ENCODE measurements at places on chromosomes 5 and 9.

- DNase-seq, result no peak
Observed at GRCh38 chr5:146334074-146334533, 4.5 kb upstream of the POU4F3 start.

GRCh38 chr9:129597355-129598088 lies 23.4 kb downstream of the C9orf50 start:
- peak; percentile 80 for DNase-seq

- no peak for DNase-seq
Observed at GRCh38 chr5:9540791-9541190, 5.1 kb downstream of the SEMA5A start.

DNA sequence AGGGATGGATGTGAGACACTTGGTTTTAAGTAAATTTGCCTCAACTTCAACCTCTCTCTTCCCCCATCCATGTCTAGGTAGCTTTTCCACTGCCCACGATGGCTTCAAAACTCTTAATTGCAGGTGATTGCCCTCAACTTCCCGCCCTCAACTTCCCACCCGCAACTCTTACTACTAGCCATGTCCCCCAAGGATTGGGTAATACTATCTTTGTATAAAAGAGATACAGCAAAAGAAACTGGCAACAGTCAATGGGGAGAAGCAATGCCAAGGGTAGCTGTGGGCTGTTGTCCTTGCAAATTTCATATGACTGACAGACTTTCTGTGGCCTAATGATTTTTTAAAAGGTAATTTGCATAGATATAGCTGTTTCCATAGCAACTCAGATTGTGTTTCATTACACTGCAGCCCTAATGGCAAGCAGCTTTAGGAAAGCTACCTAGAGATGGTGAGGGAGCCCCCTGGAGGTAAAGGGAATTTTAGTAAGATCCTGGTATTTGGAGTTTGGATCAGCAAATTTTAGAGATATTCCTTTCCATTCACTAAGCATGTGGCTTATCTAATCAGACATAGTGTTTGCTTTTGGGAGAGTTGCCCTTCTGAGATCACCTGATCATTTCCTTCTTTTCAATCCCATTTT lies 421.5 kb upstream of the DAP start:
- no peak for DNase-seq

DNA sequence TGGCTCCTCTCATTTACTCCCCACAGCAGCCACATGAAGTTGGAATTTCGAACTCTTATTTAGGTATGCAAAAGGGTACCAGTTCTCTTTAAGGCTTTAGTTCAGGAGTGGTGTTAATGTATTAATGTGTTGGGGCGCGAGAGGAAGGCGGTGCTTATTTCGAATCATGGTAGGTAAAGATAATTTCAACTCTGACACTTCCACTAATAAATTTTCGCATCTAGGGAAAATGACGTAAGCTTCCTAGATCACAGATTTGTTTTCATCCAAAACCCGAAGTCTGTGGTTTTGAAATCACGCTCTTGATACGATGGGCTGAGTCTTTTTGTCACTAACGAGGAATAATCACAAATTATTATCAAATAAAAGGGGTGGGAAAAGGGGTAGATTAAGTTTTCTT lies 681 bp downstream of the PPWD1 start:
- no peak for DNase-seq

DNA sequence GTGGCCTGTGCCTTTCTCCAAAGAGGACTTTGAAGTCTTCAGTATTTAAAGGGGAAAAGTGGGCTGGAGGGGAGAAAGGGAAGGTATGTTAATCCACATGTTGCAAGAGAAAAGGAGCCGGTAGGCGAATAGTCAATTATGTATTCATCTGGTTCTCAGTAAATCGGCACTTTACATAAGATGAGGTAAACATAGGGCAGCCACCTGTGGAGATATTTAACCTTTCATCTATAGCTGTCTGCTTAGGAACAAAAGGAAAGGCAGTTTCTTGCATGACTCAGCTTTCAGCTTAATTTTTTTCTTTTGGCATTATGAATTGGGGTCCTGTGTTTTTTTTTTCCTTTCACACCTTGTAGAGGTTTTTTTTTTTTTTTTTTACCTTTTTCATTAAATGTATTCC lies 42.2 kb downstream of the FGD3 start:
- DNase-seq, result no peak

DNA sequence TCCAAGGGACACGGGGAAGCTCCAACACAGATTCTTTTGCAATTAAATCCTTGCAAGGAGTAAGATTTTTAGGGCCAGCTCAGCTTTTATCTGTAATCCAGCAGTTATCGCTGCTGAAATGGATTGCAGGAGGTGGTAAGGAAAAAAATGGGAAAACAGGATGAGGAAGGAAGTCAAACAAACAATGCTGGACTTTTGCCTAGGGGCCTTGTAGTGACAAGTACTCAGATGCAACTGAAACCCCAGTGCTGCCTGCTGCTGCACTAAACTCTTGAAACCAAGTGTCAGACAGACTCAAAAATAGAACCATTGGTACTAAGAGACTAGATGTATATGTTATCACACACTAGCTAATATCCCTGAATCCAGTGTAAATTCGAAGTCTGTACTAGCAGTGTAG lies 309.2 kb downstream of the CTNND2 start:
- DNase-seq, result no peak

DNA sequence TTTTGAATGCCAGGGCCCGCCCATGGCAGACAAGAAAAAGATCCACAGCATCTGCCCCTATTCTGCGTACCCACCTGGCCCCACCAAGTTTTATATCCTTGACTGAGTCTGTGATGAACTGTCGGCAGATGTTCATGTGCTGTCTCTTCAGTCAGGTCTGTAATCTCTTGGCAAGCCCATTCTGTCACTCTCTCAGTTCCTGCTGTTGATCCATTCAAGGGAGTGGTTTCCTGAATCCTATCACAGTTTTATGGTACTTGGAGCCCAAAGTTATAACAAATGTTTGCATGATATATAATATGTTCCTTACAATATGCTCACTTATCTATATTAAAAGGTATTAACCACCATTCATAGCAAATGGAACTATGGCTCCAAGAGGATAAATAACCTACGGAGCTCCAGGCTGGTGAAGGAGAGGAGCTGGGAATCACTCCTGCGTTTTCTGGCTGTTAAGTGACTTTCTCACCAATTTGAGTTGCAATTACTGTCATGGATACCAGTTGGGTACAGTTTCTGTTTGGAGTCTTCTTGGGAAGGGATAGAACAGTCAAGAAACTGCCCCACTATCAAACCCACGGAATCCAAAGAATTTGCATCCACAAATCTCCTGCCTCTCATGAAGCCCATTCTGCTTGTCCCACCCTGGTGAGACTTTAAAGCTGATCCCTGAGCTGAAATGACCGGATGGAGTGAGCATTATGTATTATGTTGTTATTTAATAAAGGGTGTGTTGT lies 103.4 kb upstream of the SPRY4 start:
- DNase-seq, result no peak

- no peak for DNase-seq
Observed at GRCh38 chr9:87324613-87325194, 173.0 kb upstream of the DAPK1 start.

DNA sequence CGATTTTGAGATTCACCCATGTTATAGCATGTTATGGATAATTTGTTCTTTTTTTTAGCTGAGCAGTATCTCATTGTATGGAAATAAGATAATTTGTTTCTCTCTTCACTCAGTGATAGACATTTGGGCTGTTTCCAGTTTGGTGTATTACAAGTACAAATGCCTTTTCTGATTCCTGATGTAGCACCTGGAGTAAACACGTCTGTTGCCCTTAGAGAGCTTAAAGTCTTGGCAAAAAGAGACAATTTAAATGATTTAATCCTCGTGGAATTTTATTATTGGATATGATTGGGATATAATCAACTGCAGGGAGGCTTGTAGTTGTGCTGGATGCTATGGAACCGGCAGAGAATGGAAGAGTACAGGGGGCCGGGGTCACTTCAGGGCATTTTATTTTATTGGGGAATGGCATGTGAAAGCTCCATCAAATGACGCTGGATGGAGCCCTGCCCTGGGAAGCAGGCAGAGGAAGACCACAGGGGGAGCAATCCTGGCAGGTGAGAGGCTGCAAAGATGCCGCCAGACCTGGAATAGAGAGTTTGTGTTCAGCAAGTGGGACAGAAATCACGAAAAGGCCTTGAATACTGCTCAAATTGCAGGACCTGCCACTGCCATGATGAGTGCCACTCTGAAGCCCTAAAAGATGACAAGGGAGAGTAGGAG lies 31.0 kb upstream of the TGFBI start:
- DNase-seq, result no peak

DNA sequence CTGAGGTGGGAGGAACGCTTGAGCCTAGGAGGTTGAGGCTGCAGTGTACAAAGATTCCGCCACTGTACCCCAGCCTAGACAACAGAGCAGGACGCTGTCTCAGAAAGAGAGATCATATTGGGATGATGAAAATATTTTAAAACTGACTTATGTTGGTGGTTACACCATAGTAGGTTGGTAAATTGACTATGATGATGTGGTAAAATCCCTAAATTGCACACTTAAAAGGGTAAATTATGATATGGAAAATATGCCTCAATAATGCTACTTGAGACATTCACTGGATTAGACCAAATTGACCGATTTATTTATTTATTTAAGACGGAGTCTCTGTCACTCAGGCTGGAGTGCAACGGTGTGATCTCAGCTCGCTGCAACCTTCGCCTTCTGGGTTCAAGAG lies 21.9 kb upstream of the TOR1B start:
- no peak for DNase-seq

DNA sequence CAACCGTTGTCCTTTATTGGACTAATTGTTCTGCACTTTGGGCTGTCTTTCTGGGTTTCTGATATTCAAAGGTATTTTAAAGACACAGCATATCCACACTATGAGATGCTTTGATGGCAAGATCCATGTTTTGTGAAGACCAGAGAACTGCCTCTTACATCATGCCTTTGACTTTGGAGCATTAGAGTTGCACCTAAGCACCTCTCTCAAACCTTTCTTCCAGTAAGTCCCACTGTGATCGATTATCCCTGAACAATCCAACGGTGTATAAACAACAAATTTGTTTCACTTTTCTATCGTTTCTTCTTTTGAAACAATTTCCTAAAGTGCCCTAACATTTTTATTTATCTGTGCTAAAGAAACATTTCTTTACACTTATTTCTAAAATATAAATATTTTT lies 144.4 kb downstream of the KCTD16 start:
- DNase-seq, result no peak

- DNase-seq, result no peak
Observed at GRCh38 chr9:35357116-35357515, 132.8 kb upstream of the RUSC2 start.

DNA sequence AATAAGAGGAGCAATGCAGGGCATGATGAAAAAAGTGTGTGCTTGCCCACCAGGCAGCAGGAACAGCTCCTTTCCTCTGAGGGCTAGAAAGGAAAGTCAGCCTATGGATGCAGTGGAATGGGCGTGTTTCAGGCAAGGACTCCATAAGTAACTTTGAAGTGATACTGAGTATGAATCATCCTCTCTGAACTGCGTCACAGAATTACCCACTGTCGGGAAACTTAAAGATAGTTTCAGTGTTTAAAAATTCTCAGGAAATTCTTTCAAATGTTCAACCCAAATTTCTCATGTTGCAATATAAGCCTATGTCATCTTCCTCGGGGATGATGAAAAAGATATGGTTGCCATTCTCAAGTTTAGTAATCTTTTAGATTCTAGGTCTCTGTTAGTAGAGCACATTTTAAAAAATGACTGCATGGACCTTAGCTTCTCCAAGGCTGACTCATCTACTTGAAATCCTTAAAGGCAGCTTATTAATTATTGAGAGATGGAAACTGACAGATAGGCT lies 27.7 kb downstream of the PTCD2 start:
- DNase-seq, result no peak

DNA sequence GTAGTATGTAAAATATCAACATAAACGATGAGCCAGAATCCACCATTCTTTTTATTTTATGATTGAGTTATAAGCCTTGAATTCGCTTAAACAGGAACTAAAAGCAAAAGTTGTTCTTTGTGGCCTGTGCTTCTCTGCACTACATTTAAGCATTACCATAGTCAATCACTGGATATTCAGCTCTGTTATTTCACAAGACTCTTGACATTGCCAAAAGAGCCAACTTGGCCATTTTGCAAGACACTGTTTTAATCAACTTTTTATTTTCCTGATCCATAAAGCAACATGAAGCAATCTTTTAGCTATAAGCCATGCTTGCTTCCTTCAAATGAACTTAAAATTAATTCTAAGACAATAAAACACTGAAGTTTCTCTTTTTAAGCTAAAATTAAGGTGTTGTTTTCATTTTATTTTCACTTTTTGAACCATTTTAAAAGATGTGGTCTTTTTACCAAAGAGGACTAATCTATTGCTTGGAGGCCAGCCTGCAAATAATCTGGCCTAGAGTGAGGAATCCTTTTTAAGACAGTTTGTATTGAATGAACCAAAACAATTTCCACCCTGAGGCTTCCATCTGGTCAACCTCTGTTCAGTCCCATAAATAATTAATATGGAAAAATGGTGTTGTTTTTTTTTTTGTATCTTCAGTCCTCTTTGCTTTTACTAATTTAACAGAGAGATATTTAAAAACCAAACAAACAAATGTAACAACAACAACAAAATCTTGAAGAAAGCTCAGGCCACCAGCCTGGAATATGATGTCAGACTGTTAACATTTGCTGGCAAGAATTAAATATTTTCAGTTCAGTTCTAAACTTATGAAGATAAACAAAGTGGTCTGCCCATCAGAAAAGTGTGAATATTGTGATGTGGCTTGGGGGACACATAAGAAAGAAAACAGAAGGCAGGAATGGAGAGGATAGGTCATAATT lies 274.4 kb downstream of the MARCHF11 start:
- DNase-seq, result no peak

DNA sequence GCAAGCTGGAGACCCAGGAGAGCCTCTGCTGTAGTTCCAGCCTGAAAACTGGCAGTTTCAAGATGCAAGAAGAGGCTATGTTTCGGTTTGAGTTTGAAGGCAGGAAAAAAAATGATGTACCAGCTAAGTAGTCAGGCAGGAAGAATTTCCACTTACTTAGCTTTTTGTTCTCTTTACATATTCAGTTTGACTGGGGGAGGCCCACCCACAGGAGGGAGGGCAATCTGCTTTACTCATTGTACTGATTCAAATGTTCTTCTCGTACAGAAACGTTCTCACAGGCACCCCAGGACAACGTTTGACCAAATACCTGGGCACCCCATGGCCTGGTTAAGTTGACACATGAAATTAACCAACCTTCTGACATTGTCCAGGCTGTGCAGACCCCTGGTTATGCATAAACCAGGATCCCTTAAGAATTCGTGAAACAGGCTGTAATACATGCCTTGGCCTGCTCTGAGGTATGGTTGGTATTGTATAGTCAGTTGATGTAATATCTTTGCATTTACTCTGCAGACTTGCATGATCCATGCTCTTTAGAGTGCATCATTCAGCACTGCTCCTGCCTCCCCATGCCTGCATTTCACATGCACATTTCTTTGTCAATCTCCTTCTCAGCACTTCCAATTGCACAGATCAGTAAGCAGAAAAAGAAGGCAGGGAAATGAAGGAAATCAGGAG lies 687.1 kb downstream of the TAF11L14 start:
- DNase-seq, result no peak

DNA sequence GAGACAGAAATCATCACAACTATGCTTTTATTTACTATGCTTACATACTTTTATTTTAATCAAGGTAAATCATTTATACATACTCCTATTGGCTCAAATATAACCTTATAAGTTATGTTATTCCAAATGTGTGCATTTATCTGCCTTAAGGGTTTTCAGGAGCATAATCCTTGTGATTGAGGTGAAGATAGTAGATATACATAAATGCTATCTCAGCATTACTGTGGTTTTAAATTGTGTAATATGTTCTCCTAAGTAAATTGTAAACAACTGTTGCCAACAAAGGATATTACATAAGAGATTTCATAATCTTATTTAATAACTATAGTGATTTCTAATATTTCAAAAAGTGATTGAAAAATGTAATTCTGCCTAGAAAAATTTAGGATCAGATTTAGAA lies 1374.8 kb upstream of the DMAC1 start:
- DNase-seq, result no peak

GRCh38 chr9:7117676-7118561 lies 360.1 kb downstream of the KDM4C start:
- DNase-seq, result no peak
